ENCODE measurements at places on chromosomes 1 and 21.
A peak's percentile ranks its signal among the peaks of the same experiment; 100 is the strongest.

- no peak for DNase-seq
These were observed 11.8 kb upstream of the RPL5 start for GRCh38 chr1:92820024-92820423.

DNA sequence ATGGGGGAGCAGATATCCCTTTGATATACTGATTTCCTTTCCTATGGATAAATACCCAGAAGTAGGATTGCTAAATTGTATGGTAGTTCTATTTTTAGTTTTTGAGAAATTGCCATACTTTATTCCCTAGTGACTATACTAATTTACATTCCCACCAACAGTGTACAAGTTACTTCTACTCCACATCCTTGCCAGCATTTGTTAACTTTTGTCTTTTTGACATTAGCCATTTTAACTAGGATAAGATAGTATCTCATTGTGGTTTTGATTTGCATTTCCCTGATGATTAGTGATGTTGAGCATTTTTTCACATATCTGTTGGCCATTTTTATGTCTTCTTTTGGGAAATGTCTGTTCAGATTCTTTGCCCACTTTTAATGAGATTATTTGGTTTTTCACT lies 620.6 kb upstream of the CAMK1G start:
- DNase-seq = no peak

DNA sequence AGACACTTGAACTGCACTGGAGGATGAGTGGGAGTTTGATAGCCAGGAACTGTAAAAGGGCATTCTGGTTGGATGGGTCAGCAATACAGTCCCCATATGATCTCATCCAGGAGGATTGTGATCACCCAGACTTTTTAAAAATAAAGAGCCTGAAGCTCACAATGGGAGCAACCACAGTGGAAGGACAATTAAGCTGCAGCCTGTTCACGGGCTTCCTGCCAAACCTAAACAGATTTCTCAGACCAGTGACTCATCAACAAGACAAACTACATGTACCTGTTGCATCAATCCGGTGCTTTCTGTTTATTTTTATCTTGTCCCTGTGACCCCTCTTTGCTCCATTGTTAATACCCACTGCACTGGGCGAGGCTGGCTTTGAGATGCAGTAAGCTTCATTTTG lies 52.3 kb downstream of the PAPPA2 start:
- DNase-seq = no peak

DNA sequence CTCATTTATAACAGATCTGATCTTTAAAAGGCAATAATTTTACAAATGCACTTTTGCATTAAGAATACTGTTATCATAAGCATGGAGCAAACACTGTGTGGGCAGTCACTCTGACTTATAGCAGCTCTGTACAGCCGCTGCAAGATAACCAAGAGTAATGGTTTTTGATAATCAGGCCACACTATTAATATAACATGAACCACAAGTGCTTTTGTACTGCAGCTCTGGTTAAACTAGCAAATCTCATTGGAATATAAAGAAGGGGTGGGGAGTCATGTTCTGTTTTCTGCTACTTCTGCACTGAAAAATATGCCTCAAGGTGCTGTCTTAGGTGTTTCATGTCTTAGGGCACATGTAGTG lies 357.4 kb downstream of the LMO4 start:
- DNase-seq = no peak

- DNase-seq = peak; percentile 51
These were observed 3.3 kb upstream of the SSBP3 start for GRCh38 chr1:54409156-54410142.

DNA sequence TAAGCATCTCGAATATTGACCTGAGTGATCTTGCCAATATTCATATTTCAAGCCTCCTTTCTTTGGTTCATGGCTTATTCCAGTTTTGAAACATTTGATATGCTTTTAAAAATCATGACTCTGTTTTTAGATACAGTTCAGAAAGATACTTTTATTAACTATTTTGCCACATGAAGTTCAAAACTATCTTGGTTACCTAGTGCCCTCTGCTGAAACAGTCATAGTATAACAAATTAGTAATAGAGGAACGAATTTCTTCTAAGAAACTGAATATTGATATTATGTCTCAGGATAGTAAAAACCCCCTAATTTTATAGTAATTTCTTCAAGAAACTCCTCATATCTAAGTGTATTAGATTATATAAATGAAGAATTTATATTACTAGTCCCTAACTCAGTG lies 52.6 kb upstream of the RC3H1 start:
- DNase-seq = no peak

GRCh38 chr21:44616591-44616926 lies 4.7 kb downstream of the KRTAP10-8 start:
- DNase-seq = no peak

DNA sequence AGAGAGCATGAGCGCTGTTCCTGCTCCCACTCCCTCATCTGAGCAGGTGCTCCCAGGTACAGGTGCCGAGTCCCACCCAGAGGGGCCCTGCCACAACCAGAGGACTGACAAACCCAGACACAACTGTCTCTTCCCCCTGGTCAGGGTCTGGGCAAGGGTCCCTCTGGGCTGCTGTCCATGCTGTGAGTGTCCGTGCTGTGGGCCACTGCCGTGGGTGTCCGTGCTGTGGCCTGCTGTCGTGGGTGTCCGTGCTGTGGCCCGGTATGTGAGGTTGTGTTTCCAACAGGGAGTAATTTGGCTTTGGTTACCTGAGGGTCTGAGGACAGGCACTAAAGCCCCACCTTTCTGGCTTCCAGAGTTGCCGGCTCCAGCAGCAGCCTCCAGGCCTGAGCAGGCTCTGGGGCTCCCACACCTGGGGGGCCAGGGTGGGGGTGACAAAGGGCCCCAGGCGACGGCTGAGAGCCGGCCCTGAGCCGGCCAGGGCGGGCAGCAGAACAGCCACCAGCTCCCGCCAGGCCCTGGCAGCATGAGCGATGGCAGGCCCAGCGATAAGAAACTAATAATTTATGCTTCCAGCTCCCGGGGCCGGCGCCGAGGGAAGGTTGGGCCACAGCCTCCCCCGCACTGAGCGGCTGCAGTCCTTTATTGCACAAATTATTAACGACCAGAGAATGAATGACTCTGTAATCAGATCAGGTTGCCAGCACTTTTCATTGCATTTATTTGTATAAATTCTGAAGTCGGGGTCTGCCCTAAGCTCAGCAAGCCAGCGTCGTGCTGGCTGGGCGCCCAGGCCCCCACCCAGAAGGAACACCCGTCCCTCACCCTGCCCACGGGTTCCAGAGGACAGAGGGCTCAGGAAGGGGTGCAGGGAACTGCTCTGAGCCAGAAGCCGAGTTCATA lies 7.3 kb upstream of the SAMD11 start:
- no peak for DNase-seq

DNA sequence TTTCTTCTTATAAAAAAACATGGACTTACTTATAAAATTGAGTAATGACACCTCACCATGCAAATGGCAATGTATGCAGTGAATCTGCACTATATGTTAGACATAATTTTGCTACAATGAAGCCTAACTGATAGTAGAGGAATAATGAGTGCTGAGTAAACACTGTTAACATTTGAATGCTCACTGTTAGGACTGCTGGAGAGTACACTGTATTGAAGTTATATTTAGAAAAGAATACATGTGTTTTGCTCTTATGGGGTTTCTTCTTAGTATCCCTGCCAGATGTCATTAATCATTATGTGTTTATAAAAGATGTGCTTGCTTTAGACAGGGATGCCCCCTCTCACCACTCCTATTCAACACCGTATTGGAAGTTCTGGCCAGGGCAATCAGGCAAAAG lies 111.1 kb upstream of the ZP4 start:
- no peak for DNase-seq

DNA sequence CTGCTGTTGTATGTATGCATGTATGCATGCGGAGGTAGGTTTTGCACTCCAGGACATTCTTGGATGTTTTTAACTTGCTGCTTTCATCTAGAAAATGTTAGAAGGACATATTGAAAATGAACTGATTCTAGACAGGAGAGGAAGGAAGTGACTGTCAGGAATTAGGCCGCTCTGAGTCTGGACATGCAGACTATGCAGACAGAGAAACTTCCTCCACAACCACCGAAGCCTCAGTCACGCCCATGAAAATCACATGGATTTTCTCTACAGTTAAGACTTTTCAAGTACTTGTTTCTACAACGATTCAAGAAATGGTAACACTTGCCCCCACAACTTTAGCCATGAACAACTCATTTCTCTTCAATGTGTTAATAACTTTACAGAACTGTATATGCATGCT lies 211.1 kb downstream of the SMYD3 start:
- no peak for DNase-seq

GRCh38 chr1:228905701-228906101 lies 170.4 kb downstream of the RHOU start:
- no peak for DNase-seq

GRCh38 chr1:41371630-41372599 lies 10.7 kb downstream of the FOXO6 start:
- no peak for DNase-seq

DNA sequence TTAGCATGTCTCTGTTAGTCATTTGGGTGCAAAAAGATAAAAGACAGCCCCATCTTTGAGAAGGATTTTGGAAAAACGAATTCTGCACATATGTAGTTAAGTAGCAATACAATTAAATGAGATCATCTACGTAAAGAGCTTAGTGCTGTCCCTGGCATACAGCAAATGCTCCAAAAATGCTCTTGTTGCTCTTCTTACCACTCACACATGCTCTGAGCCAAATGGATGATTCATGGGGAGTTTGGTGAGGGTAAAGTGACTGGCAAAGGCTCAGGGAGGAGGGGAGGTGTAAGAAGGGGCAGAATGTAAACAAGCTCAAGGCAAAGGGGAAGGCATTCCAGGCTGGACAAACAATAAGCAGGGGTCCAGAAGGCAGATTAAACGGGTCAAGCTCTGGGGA lies 191.9 kb downstream of the AK5 start:
- DNase-seq = no peak

- DNase-seq = no peak
These were observed at the start of gene RAB7B for GRCh38 chr1:206002871-206003801. RAB7B (minus strand) TSS chr1:206003395; CDS start chr1:205994135, 9,260 bp downstream.

GRCh38 chr1:23291706-23292105 lies 52.4 kb downstream of the HNRNPR start:
- no peak for DNase-seq

DNA sequence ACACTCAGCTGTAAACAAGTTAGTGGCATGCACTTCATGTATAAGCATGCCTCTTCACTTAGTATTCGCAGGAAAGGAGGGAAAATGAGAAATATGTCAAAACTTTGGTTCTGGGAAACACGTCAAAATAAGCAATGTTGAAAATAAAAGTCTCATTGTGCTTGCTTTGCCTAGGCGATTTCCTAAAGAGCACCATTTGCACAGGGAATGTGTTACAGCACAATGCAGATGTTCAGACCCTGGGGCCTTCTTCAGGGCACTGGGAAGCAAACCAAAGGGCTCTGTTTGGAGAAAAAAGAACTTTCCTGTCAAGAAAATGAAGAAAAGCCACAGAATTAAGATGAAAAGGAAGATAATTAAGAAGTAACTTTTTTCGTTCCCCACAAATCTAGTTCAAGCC lies 98.6 kb upstream of the PLD5 start:
- no peak for DNase-seq

DNA sequence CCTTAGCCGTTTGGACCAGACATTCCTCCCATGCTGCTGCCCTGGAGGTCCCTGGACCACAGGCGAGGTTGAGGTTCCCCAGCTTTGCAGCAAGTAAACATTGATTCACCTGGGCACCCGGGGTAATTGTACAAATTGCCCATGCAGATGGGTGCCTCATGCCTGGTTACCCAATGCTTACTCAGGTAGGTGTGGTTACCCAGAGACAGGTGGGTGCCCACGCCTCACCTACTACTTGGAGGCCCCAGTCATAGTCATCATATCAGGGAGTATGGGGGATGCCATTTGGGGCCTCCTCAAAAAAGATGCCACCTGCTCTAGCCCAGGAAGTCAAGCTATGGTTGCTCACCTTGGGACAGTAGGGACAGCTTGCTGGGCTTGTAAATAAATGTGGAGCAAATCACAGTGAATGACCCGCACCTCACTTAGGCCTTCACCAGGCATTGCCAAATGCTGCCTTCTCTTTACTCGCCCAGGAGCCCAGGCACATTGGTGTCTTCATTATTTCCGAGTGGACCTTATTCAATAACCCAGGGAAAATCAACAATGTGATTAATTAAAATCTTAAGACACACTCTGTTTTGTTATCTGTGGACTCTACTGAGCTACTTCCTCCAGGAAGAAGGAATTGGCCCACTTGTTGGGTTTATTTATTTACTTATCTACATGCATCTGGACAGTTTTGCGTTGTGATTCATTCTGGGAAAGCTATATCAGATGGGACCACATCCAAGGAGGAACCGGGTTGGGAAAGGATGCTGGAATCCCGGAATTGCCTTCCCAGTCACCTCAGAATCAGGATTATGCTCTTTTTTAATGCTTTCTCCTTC lies 35.6 kb upstream of the GRHL3 start:
- no peak for DNase-seq

DNA sequence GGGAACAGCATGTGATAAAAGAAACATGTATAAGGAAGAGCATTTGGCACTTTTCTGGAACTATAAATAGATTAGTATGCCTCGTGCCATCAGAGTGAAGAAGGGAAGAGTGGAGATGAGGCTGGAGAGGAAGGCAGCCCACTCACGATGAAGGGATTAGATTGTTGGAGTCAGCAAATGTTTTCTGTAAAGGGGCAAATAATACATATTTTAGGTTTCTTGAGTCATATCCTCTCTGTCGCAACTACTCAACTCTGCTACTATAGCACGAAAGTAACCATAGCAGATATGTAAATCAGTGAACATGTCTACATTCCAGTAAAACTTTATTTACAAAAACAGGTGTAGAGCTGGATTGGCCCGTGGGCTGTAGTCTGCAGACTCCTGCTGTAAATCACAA lies 147.8 kb downstream of the TENT5C start:
- DNase-seq = no peak

- no peak for DNase-seq
These were observed 1.1 kb upstream of the ARHGAP30 start for GRCh38 chr1:161070761-161071160.

DNA sequence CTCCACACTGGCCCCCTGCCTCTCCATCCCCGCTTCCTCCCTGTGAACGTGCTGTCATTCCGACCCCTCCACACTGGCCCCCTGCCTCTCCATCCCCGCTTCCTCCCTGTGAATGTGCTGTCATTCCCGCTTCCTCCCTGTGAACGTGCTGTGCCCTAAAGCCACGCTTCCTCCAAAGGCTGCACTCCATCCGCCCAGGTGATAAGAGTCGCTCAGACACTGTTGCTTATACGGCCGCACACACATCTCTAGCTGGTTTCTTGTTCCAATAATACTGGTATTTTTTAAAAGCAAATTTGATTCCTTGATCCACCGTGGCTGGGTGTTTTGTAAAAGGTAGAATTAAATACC lies 39.3 kb upstream of the TSPEAR start:
- no peak for DNase-seq

GRCh38 chr1:42753070-42753469 lies 13.0 kb upstream of the CLDN19 start:
- DNase-seq = no peak

DNA sequence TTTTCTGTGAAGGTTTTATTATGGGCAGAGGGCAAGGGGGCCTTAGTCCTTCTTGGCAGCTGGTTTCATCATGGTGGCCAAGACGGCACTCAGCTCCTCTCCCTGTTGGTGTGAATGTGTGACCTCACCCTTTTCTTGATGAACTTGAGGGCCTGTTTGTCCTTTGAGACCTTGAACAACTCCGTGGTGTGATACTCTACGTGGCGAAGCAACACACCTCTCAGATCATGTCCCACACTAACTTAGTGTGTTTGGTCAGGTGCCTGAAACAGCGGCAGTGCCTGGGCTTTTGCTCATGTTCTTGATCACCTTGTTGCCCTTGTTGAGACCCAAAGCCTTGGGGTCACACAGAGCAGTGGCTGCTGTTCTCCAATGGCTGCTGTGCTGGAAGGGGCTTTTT lies 13.4 kb downstream of the L1TD1 start:
- DNase-seq = no peak

- DNase-seq = no peak
These were observed 16.9 kb downstream of the CRB1 start for GRCh38 chr1:197284966-197285365.
